ENCODE measurements at places on chromosomes 11 and 22. TPM values are rescaled to one million over a fixed set of nuclear protein-coding genes. Genes with fewer than 3 reads are reported as not detected.

The CECR2 gene
- 32.3 TPM for total RNA-seq

The HBB gene
- total RNA-seq, result not detected

The CTSW gene
- total RNA-seq, result not detected

The FREY1 gene
- 2.7 TPM for total RNA-seq

The ZNF280B gene
- 0.86 TPM for total RNA-seq

The GDPD4 gene
- not detected for total RNA-seq

The PRR5 gene
- 32.1 TPM for total RNA-seq

The CCDC73 gene
- total RNA-seq, result not detected

The ARHGAP20 gene
- 0.30 TPM for total RNA-seq

The PGA5 gene
- 0.89 TPM for total RNA-seq

The OR51E1 gene
- total RNA-seq, result not detected

The SCGB1D2 gene
- not detected for total RNA-seq

The POU2F3 gene
- 0.15 TPM for total RNA-seq

The APOA5 gene
- not detected for total RNA-seq

The KCNJ1 gene
- not detected for total RNA-seq

The EFCAB6 gene
- total RNA-seq, result 3.8 TPM

The ARCN1 gene
- total RNA-seq, result 77.6 TPM

The SLC17A6 gene
- not detected for total RNA-seq

The TMEM121B gene
- total RNA-seq, result 6.7 TPM

The ACRV1 gene
- not detected for total RNA-seq

The FXYD2 gene
- 0.07 TPM for total RNA-seq

The SHISA8 gene
- total RNA-seq, result not detected

The SPECC1L gene
- total RNA-seq, result 43.2 TPM

The GSTT2B gene
- total RNA-seq, result 25.9 TPM

The KCNE3 gene
- total RNA-seq, result 0.14 TPM

The TBX10 gene
- total RNA-seq, result not detected

The JAM3 gene
- total RNA-seq, result 36.6 TPM

The C11orf52 gene
- total RNA-seq, result 7.4 TPM

The SYT13 gene
- total RNA-seq, result 1.9 TPM

The KLHL35 gene
- 2.2 TPM for total RNA-seq

The GLB1L2 gene
- 2.0 TPM for total RNA-seq

The DNAJB13 gene
- total RNA-seq, result 0.24 TPM

The MEI1 gene
- 17.8 TPM for total RNA-seq

The MAP6 gene
- 3.8 TPM for total RNA-seq

The C11orf24 gene
- 19.2 TPM for total RNA-seq

The PANX3 gene
- not detected for total RNA-seq

The TEX54 gene
- total RNA-seq, result not detected

The OR8D1 gene
- total RNA-seq, result not detected

The CASP4 gene
- not detected for total RNA-seq

The ACR gene
- total RNA-seq, result 0.07 TPM

The MS4A4A gene
- not detected for total RNA-seq

Data from cardiac muscle cell (in vitro differentiated cells and primary cell).